Fibroblast of gingiva (primary cell): ENCODE measurements at places on chromosomes 1 and 21.

DNA sequence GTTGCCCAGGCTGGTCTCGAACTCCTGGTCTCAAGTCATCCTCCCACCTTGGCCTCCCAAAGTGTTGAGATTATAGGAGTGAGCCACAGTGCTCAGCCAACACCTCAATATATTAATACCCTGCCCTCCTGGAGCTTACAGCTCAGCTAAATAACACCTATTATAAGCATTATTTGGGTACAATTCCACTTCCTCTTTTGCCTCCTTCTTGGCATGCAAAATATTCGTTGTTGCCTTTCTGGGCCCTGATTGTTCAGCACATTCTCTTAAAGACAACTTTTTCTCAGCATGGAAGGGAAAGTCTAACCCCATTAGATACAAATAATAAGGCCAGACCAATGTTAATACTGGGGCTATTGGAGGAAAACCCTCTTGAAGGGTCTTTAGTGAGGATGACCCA, 2.8 kb downstream of the PAQR7 start:
- no peak for DNase-seq

DNA sequence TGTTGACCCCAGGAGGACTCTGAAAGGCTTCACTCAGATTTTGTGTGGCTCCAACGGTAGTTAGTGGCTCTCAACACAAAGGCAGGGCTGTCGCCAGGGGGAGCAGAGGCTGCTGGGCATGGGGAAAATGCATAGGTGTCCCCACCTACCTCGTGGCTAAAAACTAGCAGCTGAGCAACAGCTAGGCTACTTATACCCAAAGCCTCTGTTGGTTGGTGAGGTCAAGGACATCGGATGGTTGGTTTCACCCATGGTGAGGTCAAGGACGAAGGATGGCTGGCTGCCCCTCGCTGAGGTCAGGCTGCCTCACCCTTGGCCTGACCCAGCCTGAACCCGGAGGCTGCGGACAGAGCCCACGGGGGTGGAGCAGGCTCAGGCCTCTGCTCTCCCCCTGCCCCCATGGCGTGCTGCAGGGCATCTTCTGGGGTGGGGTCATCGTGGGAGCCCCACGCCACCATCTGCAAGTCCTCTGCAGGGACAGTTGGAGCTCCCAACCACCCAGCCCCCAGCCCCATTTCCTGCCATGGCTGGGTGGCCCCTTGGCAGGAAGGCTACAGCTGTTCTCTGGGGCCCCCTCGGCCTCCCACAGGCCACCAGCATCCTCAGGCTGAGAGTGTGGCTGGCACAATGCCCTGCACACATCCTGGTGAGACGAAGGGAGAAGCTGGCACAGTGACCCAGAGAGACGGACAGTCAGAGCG, 8.5 kb upstream of the GNB1 start:
- no peak for DNase-seq

DNA sequence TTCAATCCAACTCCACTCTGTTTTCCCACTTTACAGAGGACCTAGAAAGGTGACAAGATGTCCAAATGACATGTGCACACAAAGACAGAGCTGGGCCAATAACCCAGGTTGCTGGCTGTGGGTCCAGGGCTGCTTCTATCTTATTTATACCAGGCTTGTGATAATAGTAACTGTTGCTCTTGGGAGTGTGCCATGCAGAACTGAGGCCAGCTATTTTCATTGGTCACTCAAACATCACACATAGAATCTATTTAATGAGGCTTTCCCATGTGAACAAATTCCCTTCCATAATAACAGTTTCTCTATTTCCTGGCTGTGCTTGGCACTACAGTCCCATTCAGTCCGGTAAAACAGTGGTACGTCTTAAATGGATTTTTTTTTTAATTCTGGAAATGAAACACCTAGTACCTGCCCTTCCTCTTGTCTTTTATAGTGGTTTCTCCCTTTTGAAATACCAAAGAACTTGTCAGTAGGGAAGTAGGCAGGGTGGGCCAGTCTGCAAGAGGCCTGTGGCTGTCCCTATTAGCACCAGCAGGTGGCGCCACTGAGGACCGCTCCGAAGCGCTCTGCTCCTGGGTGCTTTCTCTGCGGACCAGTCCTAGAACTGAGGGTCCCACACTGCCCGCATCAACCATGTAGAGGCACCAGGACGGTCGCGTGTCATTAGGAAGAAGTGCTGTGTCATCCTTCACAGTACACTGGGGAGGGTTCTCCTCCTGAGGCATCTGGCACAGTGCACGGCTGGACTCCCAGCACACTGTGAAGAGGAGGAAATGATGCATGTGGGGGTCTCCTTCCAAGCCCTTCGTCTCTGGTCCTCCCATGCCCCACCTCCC, 52.1 kb downstream of the GPR161 start:
- peak; percentile 25 for DNase-seq

- peak; percentile 41 for DNase-seq
These were observed 107.4 kb downstream of the LEPR start for GRCh38 chr1:65527707-65528503.

GRCh38 chr21:45127937-45128336, 53.6 kb downstream of the ADARB1 start:
- no peak for DNase-seq

DNA sequence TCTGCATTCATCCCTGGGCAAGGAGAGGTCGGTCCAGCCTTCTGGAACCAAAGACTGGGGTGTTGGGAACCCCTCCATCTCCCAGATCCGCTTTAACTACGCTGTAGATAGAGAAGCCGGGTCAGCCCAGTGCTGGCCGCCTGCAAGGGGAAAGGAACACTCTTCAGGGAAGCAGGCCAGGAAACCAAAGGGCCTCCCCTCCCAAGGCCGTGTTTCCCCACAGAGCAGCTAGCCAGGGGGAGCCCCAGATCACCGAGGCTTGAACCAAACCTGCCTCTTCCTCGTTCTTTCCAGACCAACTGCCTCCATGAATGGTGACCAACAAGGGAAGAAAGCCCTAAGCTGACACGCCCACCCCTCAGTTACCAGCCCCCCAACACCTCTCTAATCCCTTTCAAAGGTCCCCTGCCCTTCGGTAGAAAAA, 1.2 kb upstream of the CHD5 start:
- no peak for DNase-seq

DNA sequence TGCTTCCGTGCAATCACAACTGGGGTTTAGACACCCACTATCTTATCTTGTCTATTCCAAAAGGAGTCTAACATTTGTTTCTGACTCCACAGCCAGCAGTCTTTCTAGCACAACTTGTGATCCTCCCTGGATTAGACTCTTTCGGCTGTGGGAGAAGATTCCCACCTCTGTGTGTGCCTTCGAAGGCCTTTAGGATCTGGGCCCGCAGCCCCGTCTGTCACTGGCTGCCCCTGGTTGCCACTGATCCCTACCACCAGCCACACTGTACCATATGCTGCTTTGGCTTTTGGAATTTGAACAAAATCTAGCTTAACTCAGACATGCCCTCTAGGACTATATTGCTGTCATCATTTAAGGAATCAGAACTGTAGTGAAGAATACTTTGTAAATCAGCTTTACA, 18.0 kb downstream of the NTPCR start:
- DNase-seq: no peak

DNA sequence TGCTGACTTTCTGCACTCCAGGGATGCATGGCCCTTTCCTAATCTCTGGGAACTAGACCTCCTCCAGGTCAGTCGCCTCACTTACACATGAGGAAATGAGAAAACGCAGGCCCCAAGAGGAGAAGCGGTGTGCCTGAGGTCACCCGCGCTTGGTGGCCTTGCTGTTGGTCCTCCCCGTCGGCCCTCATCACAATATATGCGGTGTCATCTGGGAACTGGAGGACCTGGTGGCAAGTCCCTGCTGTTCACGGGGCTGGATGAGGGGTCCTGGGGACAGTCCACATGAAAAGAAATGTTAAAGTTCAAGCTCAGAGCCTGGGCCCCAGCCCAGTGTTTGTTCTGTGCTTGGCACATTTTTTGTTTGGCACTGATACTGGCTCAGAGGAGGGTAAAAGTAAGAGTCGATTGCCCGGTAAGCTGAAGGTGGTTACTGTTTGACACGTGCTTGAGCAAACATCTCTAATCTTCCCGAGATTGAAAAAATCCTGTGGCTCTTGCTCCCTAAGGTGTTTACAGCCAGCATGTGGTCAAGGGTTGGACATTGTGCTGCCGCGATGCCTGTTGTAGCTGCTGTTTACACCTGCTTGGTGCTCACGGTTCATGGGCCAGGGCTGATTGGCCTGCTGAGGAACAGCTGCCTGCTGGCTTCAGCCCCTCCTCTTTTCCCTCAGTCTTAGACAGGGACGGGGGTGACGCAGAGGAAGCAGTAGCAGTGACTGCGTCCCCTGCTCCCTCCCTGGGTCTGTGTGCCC, 5.2 kb downstream of the COQ8A start:
- no peak for DNase-seq

DNA sequence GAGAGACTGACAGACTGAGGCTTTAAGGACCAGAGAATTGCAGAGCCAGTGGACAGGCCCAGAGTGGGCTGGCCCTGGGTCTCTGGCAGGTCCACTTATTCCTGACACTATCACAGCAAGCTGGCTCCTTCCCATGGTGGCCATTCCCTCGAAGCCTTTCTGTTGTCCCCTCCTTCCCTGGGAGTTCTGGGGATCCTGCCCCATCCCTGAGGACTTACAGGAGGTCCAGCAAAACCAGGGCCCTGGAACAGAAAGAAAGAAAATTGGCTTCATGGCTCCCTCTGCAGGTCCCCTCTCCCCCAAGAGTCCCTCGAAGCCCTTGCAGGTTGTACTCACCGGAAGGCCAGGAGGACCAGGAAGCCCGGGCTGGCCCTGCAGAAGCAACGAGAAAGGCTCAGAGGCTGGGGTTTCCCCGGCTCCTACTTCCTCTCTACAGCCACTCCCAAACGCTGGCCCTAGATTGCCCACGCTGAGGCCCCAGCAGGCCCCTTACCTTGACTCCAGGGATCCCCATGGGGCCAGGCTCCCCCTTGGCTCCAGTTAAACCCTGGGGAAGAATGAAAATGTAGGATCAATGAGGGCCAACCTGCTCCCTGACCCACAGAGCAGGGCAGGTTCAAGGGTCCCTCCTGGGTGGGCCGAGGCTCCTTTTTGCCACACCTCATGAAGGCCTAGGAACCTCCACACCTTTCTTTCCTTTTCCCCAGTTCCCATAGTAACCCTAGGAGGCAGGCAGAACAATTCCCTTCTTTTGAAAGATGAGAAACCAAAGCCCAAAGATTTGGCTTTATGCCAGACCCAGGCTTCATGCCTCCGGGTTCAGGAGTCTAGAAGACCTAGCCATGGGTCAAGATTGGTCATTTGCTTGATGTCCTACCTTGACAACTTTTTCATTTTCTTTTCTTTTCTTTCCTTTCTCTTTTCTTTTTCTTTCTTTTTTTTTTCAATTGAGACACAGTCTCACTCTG, 4.6 kb downstream of the COL9A2 start:
- no peak for DNase-seq

DNA sequence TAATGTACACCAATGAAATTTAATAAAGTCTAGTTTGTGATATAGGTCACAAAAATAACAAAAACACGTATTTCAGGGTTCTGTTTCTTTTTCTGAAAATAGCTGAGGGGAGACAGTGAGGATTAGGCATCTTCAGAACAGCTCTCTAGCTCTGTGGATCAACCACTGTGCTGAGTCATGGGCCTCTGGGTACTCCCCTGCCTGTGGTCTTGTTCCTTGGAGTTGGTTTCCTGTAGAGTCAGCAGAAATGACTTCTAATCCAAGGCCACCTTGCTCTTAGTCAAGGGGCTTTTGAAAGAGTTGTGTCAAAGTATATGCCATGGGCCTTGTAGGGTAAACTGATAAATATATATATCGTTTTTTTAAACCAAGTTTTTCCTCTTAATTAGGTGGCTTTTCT, 141.8 kb upstream of the ZRANB2 start:
- no peak for DNase-seq

DNA sequence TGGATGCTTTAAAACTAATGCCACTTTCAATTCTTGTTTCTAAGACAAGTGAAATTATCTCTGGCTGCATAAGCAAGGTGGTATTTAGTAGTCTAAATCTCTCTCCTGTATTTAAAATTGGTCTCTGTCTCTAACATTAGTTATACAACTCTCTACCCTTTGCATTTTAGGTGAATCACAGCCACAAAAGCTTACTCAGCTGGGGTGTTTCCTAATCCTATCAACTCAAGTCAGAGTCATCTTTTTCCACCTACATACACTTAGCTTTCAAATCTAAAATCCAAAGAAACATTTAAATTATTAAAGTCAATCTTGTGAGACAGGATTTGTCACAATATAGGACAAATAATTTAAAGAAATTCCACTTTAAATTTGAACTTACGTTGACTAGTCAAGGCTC, 255.1 kb upstream of the CXADR start:
- DNase-seq: no peak

- DNase-seq: no peak
These were observed 116.7 kb downstream of the DMRTB1 start for GRCh38 chr1:53575955-53576320.

DNA sequence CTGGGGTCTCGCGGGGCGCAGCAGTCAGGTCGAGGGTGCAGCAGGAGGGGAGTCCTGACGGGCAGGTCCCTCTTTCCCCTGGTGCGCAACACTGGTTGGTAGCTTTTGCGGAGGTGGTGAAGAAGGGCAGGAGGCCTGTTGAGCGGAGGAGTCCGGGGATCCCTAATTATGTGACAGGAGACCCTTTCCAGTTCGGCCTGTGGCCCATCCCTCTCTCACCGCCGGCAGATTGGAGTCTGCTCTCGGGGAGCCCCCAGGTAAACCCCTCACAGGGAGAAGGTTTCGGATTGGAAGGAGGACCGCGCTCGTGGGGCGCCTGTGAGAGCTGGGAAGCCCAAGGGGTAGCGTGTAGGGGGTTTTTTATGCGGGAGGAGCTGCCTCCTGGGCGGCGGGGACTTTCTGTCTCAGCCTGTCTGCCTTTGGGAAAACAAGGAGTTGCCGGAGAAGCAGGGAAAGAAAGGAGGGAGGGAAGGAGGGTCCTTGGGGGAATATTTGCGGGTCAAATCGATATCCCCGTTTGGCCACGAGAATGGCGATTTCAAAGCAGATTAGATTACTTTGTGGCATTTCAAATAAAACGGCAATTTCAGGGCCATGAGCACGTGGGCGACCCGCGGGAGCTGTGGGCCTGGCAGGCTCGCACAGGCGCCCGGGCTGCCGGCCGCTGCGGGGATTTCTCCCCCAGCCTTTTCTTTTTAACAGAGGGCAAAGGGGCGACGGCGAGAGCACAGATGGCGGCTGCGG, 9.5 kb downstream of the SIM2 start:
- no peak for DNase-seq

GRCh38 chr21:38794978-38795377, 10.8 kb upstream of the ETS2 start:
- no peak for DNase-seq

DNA sequence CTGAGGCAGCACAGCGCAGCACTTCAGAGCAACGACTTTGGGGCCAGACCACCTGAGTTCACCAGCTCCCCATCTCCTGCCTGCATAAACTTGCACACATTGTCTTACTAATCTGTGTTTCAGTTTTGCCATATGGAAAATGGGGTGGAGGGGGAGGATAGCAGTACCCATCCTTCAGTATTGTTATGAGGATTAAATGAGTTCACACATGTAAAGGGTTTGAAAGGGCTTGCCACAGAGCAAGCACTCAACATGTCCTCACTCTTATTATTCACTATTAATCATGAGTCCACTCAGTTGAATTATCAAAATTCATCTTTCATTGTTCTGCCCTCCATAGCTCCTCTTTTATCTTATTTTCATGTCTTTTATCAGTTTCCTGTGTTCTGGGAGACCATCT, 40.1 kb upstream of the BMP8B start:
- DNase-seq: no peak
